ENCODE measurements at places on chromosomes 3 and 15.

GRCh38 chr3:143720381-143720780 lies 127.9 kb downstream of the SLC9A9 start:
- no peak for DNase-seq

GRCh38 chr3:48433472-48434118 lies 3.7 kb upstream of the PLXNB1 start:
- DNase-seq: no peak

DNA sequence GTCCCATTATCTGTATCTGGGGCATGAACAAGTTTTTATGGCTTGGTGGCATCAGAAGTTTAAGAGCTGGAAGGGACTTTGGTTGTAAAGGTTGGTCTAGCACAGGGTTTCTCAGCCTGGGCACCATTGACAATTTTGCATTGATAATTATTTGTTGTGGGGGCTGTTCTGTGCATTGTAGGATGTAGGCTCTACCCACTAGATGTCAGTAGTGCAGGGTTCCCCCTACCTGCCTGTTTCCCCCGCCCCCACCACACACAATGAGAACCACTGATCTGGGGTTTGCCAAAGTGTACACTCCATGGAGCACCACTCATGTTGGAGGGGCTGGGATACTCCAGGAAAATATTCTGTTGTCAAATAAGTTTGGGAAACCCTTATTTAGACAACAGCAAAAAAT lies 42.7 kb downstream of the PLCL2 start:
- DNase-seq: no peak

DNA sequence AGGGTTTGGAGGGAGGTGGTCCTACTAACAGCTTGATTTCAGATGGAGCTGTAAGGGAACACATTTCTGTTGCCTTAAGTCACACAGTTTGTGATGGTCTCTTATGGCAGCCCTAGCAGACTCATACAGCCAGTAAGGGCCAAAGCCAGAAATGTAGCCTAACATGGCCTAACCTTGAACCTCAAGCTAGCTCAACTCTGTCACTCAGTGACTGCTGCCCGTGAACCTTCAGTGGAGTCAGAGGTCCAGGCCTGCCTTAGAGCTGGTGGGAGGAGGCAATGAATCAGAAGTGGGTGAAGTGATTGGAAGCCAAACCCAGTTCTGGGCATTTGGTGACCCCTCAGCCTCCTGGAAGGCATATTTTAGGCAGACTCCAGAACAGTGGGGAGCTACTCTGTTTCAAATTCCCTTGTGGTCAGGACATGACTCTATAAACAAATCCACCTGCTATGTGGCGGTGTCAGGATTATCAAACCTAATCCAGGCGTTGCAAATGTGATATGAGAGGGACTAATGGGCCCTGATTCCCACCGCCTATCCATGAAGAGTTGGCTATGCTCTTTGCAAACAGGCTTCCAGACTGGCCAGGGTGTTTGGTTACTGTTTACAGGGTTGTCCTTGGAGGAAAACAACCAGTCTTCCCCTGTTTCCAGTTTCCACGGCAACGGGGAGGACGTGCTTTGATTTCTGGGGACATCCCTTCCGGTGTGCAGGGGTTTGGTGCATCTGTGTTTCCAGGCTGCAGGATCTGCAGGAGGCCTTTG lies 105.9 kb upstream of the AGBL1 start:
- DNase-seq: no peak

- DNase-seq: peak; percentile 50
Measured at GRCh38 chr3:192802957-192803899, 75.9 kb upstream of the FGF12 start.

GRCh38 chr3:189307963-189308362 lies 136.2 kb downstream of the TPRG1 start:
- DNase-seq: no peak

DNA sequence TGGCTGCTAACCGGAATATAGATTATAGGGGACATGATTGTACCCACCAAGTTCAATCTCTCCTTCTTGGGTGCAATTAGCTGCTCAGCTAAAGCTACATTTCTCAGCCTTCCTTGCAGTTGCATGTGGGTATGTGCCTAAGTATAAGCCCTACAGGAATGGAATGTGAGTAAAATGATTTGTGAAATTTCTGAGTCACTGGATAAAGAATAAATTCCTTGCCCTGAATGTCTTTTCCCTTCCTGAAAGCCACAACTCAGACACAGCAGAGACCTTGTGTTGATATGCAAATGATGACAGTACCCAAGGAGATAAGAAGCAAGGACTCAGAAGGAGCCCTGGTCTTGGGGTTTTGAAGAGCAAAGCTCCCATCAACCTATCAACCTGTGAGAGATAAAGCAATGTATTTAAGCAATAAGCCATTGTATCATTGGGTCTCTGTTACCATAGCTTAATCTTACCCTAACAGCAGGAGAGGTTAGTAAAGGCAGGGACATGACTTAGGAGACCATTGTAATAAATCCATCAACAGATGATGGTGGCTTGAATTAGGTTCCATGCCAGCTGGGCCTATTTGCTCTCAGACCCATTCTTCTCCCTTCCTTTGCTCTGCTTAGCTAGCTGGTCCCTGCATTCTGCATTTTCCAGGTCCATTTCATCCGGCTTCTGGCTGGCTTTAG lies 25.6 kb upstream of the ZNF280D start:
- DNase-seq: no peak

GRCh38 chr15:78104119-78104479 lies 11.7 kb downstream of the SH2D7 start:
- no peak for DNase-seq

GRCh38 chr3:137770835-137771399 lies 6.8 kb downstream of the SOX14 start:
- DNase-seq: no peak

DNA sequence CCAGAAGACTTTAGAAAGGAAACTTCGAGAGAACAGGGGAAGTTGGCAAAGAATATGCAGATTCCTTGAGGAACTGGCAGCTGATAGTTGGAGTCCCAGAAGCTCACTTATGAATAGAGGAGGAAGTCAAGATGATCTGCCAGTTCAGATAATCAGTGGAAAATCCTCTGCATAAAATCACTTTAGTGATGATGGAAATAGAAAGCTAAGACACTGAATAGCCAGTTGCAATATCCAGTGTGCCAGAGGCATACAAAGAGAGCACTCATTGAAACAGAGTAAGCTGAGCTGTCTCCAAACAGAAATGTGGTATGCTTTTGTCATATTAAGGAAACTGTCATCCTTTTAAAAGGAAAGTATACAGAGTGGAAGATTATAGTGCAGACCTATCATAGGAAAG lies 1207.6 kb downstream of the OTOL1 start:
- no peak for DNase-seq

- no peak for DNase-seq
Measured at GRCh38 chr3:184635126-184635525, 73.5 kb downstream of the EPHB3 start.

GRCh38 chr15:60932051-60932915 lies 296.8 kb downstream of the RORA start:
- no peak for DNase-seq

DNA sequence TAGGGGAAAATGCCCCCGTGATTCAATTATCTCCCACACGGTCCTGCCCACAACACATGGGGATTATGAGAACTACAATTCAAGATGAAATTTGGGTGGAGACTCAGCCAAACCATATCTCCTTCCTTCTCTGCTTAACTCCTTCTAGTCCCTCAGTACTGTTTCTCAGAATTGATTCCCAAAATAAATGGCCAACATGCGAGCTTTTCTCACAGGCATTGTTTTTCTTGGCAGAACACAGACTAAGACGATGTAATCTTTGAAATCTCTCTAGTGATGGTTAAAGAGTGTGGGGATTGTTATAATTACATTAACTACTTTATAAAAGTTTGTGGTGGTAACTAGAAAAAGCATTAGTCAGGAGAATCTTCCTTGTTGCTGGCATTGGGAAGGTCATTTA lies 366.5 kb downstream of the LPP start:
- DNase-seq: no peak

GRCh38 chr15:25737218-25737643 lies 125.9 kb downstream of the ATP10A start:
- no peak for DNase-seq

- DNase-seq: no peak
Measured at GRCh38 chr15:74595271-74595670, 20.4 kb upstream of the CLK3 start.

DNA sequence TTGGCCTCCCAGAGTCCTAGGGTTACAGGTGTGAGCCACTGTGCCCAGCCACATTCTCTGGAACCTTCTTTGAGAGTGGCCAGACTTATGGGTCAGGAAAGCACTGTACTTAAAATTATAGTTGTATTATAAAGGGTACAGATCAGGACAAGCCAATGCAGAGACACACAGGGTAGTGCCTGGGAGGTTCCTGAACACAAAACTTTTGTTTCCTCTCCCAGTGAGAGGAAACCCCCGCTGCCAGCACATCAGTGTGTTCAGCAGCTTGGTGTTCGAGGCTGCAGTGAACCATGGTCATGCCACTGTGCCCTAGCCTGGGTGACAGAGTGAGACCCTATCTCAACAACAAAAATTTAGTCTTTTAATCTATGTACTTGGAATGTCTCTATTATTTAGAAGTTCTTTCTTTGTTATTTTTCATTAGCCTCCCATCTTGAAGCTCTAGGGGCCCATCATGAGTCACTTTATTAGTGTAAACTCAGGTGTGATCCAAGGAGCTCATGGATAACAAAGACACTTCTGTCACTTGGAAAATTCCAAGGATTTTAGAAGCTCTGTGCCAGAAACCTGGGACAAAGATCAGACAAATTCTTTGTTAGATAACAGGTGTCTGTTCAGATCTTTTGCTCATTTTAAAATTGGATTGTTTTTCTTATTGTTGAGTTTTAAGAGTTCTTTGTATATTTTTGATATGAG lies 7.8 kb downstream of the BLOC1S6 start:
- no peak for DNase-seq

DNA sequence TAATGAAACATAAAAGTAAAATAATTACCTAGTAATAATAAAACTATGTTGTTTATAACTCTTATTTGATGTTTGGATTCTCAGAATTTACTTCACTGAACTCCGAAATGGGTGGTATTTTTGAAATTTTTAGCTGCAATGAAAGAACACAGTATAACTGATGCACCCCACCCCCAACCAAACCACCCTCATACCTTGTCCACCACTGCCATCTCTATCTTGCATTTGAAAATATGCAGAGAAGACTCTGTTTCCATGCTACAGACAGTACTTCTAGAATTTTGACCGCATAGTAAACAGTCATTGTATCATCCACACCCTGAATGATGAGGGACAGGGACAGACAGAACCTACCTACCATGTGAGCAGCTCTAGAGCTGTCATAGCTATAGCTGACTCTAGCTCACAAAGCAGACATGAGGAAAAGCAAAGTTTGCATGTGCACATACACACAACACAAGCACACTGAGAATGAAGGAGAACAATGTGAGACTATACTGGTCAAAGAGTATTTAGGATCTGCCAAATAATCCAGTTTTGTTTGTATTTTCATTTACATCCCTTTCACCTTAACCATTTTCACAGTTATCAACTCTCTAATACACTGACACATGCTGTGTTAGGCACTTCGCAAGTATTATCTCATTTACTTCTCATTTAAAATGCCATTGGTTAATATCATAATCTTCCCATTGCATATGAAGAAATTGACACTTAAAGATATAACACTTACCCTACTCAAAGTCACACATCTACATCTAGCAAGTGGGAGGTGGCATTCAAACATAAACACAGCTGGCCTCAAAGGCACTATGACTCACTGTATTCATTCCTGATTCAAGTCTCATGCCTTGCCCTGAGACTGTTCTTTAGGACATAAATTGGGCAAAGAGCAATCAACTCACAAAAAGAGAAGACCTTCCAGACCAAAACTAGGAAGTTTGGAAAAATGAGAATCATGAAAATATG lies 1014.7 kb upstream of the CFAP20DC start:
- DNase-seq: no peak

GRCh38 chr15:73395671-73396070 lies 26.9 kb upstream of the HCN4 start:
- DNase-seq: no peak

All from NCI-H2081 treated with DMSO at 0.1 percent for 48 hours (cell line).